ENCODE measurements at places on chromosomes 7 and 10.

- no peak for DNase-seq
Observed at GRCh38 chr10:101875068-101875688, 31.6 kb upstream of the KCNIP2 start.

DNA sequence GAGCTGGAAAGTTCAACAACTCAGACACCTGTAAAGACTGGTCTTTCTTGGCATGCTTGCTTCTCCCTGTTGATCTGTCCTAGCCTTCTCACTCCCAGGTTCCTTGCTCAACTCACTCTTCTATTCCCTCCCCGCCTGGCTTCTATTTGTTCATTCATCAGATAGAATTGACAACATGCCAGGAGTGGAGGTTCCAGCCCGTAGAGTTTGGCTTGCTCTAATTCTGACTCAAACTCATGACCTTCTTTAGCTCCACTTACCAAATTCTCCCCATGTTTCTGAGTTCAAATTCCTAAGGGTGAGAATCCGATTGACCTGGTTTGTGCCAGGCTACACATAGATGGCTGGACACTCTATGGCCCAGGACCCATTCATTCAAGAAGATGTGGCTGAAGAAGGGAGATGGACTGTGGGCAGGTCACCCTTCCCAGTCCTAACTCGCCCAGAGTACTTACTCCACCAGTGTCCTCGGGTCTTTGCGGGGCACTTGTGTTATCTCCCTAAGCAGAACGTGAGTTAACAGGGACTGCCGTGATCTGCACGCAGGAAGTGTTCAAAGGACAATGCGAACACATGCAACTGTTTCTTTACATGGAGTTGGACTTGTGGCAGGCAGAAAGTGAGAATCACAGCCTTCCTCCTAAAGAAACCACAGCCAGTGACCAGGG lies 4.0 kb upstream of the TMEM236 start:
- DNase-seq: no peak

DNA sequence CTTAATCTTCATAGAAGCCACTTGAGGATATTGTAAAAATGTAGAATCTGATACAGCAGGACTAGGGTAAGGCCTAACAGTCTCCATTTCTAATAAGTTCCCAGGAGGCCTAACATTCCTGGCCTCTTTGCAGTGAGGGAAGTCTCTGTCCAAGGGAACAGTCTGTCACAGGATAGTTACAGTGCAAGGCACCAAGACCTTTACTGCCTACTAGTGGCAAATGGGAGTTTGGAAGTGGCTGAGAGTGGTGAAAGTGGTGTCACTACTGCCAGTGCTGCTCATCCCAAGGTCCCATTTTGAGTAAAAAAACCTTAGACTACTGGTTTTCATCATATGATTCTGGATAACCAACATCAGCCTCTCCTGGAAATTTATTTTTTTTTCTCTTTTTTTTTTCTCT lies 619.5 kb upstream of the SEMA3D start:
- DNase-seq: no peak

- no peak for DNase-seq
Observed at GRCh38 chr10:34080485-34081346, 734.4 kb downstream of the PARD3 start.

- DNase-seq: no peak
Observed at GRCh38 chr10:125325326-125325725, 165.0 kb upstream of the CTBP2 start.

- DNase-seq: no peak
Observed at GRCh38 chr7:36937754-36938563, 213.7 kb upstream of the AOAH start.

Data from HTR-8/SVneo (cell line).